ENCODE measurements at places on chromosomes 3 and 15.
A peak's percentile ranks its signal among the peaks of the same experiment; 100 is the strongest.

DNA sequence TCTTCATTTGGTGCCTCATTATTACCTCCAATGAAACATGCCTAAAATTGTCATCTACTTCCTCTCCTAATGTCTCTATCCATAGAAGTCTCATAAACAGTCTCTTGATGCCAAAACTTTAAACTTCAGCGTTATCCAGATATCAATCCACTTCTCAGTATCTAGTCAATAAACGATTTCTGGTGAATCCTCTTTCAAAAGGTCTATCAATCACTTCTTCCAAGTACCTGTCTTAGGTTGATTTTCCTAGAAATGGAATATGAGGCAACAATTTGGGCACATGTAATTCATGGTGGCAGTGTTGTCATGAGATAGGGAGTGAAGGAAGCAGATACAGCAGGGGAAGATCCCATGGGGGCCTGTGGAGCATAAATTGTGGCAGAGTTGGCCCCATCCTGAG, 348.5 kb upstream of the POU1F1 start:
- no peak for DNase-seq

- peak; percentile 89 for DNase-seq
These were observed 14.4 kb downstream of the RNU5B-1 start for GRCh38 chr15:65318870-65319356.

- no peak for DNase-seq
These were observed 226.8 kb downstream of the DTWD1 start for GRCh38 chr15:49847423-49848281.

DNA sequence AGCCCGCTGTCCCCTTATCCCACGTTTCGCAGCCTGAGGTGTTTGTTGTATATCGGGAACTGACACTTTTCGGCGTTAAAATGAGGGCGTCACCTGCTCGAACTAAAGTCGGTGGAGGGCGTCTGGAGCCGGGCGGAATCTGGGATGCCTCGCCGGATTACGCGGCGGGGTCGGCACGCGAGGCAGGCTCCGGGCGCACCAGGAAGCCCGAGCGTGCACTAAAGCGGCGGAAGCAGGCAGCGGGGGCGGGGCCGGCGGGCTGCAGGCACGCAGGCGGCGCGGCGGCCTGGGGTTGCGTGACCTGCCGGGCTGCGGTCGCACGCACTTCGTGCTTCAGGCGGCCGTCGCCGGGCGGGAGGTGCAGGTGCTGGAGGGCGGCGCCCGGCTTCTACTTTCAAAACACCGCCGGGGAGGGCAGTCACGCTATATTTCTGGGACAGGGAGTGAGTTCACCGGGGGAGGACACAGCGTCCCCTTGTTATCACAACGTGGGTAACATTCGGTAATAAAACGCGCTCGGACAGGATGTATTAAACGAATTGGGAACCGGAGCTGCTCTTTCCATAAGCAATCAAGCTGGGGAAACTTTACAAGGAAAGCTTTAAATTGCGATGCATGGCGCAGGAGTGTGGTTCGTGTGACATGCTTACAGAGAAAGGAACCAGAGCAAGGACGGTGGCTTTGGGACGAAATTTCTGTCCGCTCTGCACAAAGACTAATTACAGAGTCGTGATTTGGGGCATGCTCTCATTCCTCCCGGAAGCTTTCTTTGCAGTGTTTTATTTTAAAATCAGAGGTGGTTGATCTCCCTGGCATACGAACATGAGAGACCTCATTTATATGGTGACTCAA, 9.1 kb upstream of the LEKR1 start:
- DNase-seq = peak; percentile 84

- DNase-seq = no peak
These were observed 12.7 kb downstream of the CDAN1 start for GRCh38 chr15:42724276-42724675.

DNA sequence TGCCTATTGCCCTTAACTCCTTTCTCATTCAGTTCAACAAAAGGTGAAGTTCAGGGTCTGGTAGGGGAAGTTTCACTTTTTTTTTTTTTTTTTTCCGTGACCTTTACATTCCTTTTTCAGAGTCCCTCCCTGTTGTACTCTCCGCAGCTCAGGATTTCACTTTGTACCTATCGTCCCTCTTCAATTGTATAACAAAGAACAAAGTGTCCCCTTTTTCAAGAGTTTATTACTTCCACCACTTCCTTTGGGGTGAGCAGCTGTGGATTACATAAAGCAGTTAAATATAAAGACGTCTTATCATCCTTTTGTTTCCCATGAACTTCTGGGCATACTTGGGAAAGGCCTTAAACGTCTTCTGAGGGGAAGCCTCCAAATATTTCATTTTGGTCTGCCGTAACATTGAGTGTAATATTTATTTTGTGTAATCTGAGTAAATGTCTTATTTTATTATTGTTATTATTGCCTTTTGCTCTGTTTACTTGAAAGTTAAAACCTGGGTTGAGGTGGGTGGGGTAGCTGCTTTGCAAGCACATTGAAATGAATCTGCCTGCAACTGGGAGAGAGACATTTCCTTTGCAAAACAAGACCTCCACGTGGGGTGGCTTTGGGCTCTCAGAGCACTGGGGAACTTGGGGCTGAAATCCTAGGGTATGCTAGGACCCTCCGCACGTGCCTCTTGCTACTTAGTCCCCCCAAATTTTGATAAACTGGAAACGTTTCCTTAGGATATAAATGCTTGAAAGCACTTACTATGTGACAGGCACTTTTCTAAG, 169.4 kb downstream of the MCTP2 start:
- DNase-seq = no peak

- no peak for DNase-seq
These were observed 66.0 kb downstream of the FLNB start for GRCh38 chr3:58074116-58074715.

- no peak for DNase-seq
These were observed 49.0 kb downstream of the PBRM1 start for GRCh38 chr3:52636673-52637072.

DNA sequence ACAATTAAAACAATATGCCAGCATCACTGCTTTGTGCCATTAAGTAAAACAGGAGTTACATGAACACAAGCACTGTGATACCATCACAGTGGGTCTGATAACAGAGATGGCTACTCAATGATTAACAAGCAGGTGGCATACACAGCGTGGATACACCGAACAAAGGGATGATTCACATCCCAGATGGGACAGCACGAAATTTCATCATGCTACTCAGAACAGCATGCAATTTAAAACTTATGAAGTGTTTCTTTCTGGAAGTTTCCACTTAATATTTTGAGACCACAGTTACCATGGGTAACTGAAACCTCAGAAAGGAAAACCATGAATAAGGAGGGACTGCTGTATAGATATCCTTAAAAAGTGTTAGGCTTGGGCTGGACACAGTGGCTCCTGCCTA, 44.5 kb downstream of the SLC24A1 start:
- DNase-seq = no peak

DNA sequence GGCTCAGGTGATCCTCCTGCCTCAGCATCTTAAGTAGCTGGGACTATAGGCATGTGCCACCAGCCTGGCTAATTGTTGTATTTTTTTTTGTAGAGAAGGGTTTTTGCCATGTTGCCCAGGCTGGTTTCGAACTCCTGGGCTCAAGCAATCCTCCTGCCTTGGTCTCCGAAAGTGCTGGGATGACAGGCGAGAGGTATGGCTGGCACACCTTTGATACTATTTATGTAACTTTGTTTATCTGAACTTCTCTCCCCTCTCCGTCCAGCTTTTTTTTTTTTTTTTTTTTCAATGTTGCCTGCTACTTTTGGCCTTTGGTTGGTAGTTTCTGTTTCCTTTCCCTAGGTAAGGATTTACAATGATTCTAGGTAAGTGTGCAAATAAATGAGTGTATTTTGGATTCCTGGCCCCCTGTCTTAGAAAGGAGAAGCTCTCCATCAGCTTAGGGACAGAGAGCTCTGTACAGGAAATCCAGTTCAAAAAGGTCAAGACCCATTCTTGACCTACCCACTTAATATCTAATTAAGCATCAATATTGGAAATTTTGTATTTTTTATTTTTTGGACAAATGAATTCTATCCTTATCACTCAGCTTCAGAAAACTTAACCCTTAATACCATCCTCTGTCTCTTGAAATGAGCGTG, 6.8 kb downstream of the ARL6IP5 start:
- DNase-seq = no peak
